ENCODE measurements at places on chromosomes 4 and X.

GRCh38 chr4:11471618-11472017, 42.9 kb upstream of the HS3ST1 start:
- peak; percentile 81 for DNase-seq

- no peak for DNase-seq
These were observed 106.3 kb downstream of the LINC00632 start for GRCh38 chrX:140815868-140816267.

DNA sequence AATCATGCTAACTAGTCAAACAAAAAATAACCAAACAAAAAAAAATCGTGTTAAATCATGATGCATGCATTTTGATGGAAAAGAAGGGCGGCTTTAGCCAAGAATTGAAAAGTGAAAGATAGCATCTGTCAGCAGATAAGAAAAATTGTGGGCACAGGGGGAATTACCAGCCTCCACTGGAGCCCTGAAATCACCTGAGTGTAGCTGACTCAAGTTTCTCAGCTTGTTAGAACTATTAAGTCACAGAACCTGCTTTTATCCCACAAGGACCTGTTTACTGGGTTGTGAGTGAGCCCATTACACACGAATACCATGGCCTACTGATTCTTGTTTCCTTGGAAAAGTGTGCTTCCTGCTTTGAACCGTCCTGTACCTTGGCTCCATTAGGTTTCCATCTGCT, 85.2 kb downstream of the COX18 start:
- no peak for DNase-seq

DNA sequence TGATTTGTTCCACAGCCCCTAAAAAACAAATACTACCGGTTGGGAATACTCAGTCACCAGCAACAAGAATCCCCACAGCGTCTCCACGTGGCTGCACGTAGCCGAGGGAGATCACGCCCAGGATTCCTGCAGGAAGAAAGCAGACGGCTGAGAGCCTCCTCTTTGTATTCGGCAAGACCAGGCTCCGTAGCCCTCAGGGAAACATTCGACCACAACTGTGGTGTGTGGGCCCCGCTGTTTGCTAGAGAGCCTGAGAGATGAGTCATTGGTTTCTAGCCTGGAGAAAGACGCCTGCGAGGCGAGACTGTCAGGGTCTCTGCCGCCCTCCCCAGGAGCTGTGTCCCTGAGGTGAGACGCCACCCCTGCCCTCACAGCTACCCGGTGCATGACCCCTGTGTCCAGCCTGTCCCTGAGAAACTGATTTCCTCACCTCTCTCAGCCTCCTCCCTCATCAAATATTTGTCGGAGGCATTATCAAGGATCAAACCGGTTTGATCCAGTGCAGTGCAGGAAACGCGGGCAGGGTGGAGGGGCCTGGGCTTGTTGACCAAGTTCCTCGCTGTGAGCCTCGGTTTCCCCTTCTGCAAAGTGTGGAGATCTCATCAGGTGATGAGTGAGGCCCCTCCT, 4.7 kb upstream of the S100P start:
- peak; percentile 32 for DNase-seq

DNA sequence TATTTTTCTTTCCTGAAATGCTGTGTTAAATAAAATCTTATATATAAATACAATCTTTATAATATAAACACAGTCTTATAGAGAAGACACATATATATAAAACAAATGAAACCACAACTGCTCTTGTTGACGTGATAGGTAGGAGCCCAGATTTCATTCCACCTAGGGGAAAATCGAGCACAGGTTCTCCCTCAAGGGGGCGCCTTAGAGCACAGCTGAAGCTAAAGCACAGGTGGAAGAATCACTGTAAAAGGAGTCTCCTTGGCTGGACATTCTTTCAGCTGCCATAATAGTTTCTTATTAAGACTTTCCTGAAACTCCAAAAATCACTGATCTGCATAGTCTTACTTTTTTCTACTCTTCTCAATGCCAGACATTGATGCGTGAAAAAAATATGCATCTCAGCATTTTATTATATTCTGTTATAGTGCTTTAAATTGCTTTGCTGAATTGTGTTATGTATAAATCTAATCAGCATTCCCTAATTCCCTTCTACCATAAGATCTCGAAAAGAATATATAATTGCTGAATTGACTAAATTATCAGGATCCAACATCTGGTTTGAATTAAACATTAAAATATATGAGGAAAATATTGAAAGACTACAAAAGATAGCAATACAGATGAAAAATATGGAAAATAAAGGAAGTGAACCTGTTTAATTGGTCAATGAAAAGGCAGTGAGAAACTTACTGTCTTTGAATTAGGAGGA, 25.5 kb upstream of the RXFP1 start:
- peak; percentile 20 for DNase-seq

GRCh38 chrX:134533952-134534351, 74.0 kb downstream of the HPRT1 start:
- DNase-seq, result no peak

- peak; percentile 29 for DNase-seq
These were observed 17.0 kb upstream of the TMEM154 start for GRCh38 chr4:152696764-152697261.

DNA sequence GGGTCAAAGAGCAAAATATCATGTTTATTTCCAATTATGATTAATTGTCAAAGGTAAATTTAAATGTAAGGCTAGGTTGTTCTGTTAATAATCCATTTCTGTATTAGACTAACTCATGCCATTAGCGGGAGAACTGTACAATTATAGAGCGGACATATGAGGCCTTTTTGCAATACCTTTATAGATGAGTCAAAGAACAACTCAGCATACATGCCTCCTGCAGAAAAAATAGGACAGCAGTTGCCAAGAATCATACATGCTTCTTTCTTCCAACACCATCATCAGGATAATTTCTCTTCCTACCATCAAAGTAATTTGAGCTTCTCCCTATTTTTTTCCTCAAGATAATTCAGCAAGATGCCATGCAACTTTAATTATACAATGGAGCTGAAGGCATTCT, 917.8 kb downstream of the ADGRL3 start:
- DNase-seq, result no peak

DNA sequence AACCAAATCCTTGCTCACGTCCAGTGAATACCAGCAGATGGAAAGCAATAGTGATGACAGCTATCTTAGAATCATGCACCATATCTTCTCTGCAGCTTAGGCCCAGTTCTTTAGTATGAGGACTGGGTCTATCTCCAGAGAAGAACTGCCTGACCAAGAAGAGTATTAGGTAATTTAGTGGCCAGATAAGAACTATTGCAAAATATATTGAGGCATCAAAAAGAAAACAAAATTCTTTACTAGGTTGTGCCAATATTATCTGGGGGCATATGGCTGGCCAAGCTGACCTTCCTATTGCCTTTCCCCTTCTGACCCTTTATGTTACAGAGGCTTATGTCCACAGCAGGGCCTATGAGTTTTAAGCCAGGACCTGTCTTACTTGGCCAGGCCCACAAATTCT, 91.2 kb downstream of the RLIM start:
- DNase-seq, result no peak

- DNase-seq, result peak; percentile 23
These were observed at the start of gene IQSEC2 for GRCh38 chrX:53281321-53281822. IQSEC2 (minus strand) TSS chrX:53281584.

GRCh38 chr4:101761405-101761804, 29.1 kb upstream of the BANK1 start:
- DNase-seq, result no peak

DNA sequence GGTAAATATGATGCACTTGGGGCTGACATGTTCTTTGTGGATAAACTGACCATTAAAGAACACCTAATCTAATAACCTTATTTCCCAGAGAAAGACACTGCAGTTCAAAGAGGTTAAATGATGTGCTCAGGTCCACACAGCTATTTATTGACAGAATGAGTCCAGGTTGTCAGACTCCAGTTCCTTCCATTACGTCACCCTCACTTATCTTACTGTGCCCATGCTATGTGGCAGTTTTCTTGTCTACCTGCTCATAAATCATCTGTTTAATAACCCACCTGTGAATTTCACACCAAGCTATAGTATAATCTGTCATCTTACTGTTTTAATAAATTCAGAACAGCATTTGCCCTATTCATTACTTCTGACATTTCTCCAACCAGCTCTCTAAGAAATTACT, 36.7 kb downstream of the QRFPR start:
- no peak for DNase-seq

- DNase-seq, result no peak
These were observed 29.9 kb upstream of the PROM1 start for GRCh38 chr4:16113741-16114140.

- no peak for DNase-seq
These were observed 42.3 kb upstream of the FAT1 start for GRCh38 chr4:186765673-186766546.

DNA sequence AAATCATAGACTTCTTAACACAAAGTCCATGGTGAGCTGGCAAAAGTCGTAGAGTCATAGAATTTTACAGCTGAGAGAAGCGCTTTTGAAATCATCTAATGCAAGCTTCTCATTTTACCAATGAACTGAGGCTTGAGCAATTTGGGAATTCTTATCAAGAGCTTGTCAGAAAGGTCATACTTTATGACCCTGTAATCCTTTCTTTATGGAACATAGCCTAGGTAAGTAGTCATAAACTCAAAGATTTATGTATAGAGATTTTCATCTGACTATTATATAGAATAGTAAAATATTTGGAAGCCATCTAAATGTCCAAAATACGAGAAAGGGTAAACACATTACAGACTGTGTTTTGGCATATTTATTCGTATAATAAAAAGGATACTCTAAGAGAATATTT, 563.5 kb downstream of the PCDH7 start:
- no peak for DNase-seq

- DNase-seq, result no peak
These were observed 40.0 kb upstream of the APLN start for GRCh38 chrX:129694805-129695204.

GRCh38 chr4:78651250-78651860, 99.8 kb downstream of the ANXA3 start:
- no peak for DNase-seq

DNA sequence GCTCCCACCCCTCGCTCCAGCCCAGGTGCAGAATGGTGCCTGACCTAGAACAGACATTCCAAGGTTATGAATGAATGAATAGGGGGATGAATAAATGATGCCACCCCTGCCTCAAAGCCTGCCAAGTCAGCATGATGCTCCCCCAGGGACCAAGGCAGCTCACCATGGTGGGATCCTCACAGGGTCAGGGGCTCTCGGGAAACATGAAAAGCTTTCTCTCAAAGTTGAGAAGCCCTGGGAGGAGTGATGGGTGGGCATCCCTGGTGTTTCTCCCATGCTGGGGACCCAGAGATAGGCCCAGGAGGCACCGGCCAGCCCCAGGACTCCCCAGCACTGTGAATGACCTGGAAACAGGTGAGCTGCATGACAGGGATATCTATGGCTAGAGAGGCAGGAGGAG, 58.9 kb downstream of the HTRA3 start:
- no peak for DNase-seq

DNA sequence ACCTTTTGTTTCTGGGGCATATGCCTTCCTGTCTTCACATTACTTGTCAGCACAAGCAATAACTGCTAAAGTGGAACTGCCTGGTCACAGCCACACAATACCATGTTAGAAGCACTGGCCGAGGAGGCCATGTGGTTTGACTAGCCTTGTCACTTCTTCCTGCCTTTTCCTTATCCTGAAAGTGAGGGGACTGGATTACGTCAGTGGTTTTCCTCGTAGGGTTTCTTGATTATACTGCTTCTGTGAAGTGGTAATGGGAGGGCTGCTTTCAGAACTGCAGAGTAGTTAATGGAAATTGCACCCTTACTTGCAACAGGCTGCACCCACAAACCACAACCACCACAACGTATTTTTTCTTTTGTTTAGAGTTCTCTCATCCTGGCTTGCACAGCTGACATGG, 26.6 kb downstream of the ZRSR2 start:
- peak; percentile 38 for DNase-seq

DNA sequence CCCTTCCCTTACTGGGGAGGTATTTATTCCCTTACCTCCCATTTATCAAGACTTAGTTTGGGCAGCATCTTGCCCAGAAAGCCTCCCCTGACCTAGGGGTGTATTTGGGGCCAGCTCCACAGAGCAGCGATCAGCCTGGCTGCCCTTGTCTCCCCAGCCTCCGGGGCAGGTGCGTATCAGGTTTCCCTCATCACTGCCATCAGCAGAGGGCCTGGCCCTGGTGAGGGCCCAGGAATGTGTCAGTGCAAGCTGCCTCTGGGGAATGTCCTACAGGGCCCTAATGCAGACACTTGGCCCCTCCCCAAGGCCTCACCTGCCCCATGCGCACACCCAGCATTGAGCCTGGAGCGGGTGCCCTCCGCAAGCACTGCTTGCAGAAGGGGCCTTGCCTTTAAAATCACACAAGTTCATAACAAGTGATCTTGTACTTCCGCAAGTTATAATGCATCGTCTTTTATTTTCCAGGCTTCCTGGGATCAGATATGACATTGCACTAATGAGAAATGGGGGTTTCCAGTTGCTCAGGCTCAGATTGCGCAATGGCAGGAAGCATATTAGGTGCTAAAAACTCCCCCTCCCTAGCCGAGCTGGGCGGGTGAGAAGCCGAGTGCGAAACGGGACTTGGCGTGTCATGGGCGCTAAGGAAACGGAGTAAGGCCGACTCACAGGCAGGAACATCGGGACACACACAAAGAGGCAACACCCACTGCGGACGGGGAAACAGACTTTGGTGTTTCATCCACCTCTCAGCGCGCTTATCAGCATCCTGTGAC, 25.4 kb upstream of the AFAP1 start:
- no peak for DNase-seq

DNA sequence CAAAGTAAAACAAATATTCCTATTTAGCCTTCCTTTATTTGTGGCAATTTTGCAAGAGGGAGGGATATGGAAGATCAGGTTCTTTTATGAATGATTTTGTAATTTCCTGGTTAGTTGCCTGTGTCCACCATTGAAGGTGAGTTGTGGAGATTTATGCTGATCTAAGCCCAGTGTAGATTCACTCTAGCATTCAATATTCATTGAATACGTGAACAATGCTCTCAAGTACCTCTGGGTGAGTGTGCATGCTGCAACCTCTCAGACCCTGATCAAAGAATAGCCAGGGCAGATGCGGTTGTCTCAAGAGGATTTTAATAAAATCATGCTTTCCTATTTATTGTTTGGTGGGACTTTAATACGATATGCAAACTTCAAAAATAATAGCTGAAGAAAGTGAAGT, 628.4 kb downstream of the SPRY1 start:
- no peak for DNase-seq
